Pancreas (tissue), 10 donors: ENCODE measurements at places on chromosomes 3 and 15. TPM values are rescaled to one million over a fixed set of nuclear protein-coding genes. Genes with fewer than 3 reads are reported as not detected.

DNA sequence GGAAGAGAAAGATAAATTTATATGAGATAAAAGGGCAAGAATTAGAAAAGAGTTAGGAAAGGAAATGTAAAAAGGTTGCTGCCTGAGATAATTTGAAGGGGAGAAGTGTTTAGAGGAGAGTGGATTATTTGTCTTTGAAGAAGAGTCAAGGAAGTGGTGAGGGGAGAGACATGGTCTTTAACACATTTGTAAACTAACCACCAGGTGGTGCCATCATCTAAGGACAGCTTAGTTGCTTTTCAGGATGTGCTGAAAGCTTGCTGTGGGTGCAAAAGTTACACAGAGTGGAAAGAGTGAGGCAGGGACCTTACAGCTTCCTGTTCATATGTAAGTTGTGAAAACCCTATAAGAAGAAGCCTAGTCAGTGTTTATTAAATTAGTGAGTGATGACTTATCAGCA, 114.1 kb upstream of the DNAJC19 start:
- no peak for DNase-seq
- no peak overlapping the region for H3K27ac ChIP-seq
- H3K4me3 ChIP-seq, result no peak overlapping the region
- H3K4me1 ChIP-seq, result no peaks in the 10 kb centered on the region

Gene C3orf80
- total RNA-seq, result 0.76 TPM

DNA sequence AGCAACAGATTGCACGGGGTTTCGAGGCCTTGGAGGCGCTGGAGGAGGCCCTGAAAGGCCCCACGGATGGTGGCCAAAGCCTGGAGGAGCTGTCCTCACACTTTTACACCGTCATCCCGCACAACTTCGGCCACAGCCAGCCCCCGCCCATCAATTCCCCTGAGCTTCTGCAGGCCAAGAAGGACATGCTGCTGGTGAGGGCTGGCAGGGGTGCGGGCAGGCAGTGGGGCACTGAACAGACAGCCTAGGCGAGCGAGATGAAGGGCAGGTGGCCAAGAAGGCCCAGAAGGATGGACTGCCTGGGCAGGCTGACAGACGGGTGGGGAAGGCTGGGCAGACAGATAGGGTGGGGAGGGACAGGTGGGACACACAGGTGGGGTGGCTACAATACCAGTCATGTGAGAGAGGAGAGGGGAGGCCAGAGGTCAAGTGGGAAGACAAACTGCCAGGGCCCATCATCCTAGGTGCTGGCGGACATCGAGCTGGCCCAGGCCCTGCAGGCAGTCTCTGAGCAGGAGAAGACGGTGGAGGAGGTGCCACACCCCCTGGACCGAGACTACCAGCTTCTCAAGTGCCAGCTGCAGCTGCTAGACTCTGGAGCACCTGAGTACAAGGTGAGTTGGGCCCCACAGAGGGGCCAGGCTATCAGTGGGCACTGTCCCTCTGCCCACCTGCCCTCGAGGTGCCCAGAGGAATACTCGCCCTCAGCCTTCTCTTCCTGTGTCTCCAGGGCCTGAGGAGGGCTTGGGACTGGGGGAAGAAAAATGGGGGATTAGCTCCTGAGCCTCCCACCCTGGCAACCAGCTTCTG, 3.1 kb downstream of the PARP3 start:
- H3K4me3 ChIP-seq, result no peak overlapping the region
- DNase-seq, result no peak
- H3K36me3 ChIP-seq, result no peaks in the 10 kb centered on the region
- H3K4me1 ChIP-seq, result peaks cover 5% of the 10 kb centered on the region
- no peaks in the 10 kb centered on the region for H3K27me3 ChIP-seq
- no peak overlapping the region for H3K27ac ChIP-seq

DNA sequence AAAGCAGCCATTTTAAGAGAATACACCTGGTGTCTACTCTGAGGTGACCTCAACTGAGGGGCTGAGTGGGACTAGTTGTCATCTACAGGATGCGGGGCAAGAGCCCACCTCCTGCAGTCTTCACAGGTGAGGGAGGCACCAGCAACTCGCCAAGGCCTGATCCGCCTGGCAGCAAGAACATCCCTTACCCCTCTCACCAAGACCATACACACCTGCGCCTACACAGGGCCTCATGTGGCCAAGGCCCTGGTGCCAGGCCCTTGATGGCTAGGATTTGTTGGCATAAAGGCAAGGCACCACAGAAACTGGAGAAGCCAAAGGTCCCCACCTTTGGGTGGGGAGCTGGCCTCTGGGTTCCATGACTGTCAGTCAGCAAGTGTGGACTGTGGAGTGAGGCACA, 18.4 kb downstream of the ELP6 start:
- no peak overlapping the region for H3K27ac ChIP-seq
- no peak for DNase-seq
- H3K27me3 ChIP-seq, result no peaks in the 10 kb centered on the region
- H3K4me3 ChIP-seq, result no peak overlapping the region
- H3K4me1 ChIP-seq, result no peaks in the 10 kb centered on the region
- H3K36me3 ChIP-seq, result no peaks in the 10 kb centered on the region

- H3K27ac ChIP-seq, result no peak overlapping the region
- no peak overlapping the region for H3K4me3 ChIP-seq
- no peaks in the 10 kb centered on the region for H3K4me1 ChIP-seq
- DNase-seq, result no peak
- no peaks in the 10 kb centered on the region for H3K36me3 ChIP-seq
- no peaks in the 10 kb centered on the region for H3K27me3 ChIP-seq
These were observed 34.8 kb upstream of the PFN2 start for GRCh38 chr3:150005243-150006112.

Gene GATA2
- total RNA-seq, result 17.1 TPM

Gene DNAH12
- 0.98 TPM for total RNA-seq

Gene ENTPD3
- 10.0 TPM for total RNA-seq
